ENCODE measurements at places on chromosomes 13 and 19.

DNA sequence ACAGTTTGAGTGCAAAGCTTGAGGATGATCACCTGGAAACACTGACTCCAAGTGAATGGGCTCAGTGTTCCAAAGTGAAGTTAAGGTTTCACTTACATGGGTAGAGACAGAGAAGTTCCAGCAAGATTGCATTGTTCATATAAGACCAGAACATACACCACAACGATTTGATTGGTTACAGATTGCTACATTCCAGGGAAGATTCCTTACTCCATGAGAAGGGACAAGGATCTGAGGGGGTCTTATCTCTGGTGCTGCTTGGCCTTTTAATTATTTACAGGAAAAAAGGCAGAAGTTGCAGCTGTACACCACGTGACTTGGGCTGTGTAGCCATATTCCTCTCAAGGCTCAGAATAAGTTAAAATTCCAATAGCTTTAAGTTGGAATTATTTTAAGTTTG, 12.3 kb downstream of the WDFY2 start:
- no peak for DNase-seq

GRCh38 chr19:43784981-43785808, 4.4 kb upstream of the KCNN4 start:
- peak; percentile 66 for DNase-seq

- no peak for DNase-seq
Observed at GRCh38 chr13:47076500-47076899, 179.6 kb upstream of the HTR2A start.

GRCh38 chr13:105346141-105346775, 1189.2 kb downstream of the EFNB2 start:
- no peak for DNase-seq

GRCh38 chr13:25276748-25277147, 10.5 kb downstream of the MTMR6 start:
- peak; percentile 20 for DNase-seq

DNA sequence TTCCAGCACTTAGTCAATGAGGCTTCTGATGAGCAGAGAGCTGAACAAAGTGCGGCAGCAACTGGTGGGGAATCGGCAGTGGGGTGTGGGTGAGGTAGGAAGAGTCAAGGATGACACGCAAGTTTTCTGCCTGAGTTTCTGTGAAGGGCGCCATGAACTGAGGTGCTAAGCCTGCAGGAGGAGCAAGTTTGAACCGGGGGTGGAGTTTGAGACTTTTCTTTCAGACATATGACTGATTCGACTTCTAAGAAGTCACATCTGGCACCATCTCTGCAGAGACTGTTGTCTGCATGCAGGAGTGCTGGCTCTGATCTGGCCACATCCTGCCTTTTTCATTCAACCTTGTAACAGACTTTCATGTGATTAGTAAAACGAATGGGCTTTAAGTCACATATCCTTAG, 14.8 kb upstream of the GPI start:
- DNase-seq, result peak; percentile 76

DNA sequence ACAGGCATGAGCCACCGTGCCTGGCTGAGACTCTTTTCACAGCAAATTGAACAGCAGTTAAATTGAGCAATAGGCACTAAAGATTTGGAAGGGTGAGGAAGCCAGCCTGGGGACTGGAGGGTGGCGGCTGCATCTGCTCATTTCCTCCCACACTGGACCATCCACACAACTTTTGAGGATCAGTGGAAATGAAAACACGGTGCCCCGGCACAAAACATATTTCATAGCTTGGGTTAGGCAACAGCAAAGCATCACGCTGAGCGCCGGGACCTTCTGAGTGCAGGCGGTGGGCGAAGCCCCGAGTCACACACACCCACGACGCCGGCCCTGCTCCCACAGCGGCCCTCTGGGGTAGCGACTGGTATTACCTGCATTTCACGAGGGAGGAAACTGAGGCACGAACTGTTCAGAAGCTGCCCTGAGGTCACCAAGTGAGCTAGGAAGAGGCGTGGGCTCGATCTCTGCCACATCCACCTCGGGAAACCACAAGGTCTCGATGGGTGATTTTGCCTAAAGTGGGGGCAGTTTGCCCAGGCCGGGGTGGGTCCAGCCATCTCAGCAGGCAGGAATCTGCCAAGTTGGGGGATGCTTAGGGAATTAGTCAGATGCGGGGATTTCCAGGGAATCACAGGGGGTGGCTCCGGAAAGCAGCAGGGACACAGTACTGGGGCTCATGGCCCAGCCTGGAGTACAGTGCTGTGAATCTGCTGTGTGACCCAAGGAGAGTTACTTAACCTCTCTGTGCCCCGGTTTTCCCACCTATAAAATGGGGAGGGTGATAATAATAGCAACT, 3.5 kb upstream of the SBNO2 start:
- no peak for DNase-seq

DNA sequence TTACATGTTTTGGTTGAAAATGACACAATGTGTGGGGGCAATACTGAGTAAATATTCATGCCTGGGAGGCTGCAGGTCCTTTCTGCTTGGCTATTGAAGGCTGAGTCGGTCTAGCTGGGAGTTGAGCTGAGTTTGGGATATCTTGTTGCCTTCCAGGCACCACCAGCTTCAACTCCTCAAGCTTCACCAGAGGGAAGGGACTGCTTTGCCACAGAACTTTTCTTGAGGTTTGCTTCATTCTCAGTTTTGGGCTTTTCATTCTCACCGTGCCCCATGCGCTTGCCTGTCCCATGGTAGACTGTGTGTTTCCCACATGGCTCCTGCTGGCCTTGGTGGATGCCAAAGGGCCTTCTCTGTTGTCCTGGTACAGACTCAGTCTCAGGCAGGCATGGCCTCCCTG, 198.2 kb upstream of the SOX1 start:
- no peak for DNase-seq

DNA sequence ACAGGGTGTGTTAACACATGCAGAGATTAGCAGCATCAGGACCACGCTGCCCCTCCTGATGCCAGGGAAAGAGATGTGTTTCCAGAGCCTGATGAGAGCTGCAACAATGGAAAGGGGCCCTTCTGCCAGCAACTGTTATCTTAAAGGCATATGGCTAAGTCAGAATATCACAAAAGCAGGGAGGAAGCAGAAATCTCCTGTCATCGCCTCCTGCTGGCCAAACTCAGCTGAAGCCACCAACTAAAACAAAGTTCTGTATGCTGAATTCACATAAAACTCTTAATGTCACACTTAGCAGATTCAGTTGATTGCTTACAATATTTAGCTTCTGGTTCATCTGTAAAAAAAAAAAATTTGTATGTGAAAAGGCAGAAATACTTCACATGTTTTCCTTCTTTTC, 178.2 kb downstream of the GPC5 start:
- peak; percentile 11 for DNase-seq

GRCh38 chr19:6039566-6040225, 61.8 kb upstream of the RANBP3 start:
- no peak for DNase-seq

DNA sequence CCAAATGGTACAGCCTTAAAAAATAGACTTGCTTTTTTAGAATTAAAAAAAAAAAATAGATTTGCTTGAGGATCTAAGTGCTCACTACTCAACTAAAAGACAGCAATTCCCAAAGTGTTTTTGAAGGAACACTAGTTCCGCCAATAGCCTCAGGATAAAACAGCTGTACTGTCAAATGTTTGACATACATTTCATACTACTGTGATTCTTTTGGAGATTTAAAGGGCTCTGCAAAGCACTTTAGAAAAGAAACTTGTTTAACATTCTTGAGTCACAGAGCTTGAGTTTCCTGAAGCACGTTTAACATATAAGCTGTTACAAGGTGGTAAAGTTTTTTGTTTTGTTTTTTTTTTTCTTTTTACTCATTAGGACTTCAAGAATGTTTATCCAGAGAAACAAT, 23.1 kb upstream of the KLF5 start:
- no peak for DNase-seq

DNA sequence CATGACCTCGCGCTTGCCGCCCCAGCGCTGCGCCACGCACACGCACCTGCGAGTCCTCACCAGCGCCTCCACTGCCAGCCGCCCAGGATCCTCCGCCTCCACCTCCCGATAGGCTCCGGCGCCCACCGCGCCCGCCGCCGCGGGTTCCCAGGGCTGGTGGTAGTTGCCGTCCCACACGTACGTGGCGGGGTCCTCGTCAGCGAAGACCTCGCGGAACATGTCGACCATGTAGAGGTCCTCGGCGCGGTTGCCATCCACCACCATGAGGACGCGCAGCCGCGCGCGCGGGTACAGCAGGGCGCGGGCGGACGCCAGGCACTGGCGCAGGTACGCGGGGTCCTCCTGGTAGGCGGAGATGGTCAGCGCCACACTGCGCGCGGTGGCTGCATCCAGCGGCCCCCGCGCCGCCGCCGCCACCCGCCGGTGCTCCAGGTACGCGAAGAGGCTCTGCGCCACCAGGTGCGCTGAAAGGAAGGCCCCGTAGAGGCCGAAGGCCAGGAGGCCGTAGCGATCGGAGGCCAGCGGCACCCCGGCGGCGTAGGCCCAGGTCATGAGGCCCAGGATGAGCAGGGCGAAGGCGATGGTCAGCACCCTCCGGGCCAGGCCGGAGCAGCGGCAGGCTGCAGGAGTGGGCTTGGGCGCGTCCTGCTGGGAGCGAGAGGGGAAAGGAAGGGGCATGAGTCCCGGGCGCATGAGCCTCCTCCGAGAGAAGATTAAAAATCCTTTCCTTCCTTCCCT, 4.4 kb downstream of the HAS1 start:
- DNase-seq, result no peak

- DNase-seq, result no peak
Observed at GRCh38 chr19:40584007-40584406, 7.3 kb downstream of the SHKBP1 start.

- DNase-seq, result no peak
Observed at GRCh38 chr13:80133631-80134261, 207.2 kb downstream of the SPRY2 start.

DNA sequence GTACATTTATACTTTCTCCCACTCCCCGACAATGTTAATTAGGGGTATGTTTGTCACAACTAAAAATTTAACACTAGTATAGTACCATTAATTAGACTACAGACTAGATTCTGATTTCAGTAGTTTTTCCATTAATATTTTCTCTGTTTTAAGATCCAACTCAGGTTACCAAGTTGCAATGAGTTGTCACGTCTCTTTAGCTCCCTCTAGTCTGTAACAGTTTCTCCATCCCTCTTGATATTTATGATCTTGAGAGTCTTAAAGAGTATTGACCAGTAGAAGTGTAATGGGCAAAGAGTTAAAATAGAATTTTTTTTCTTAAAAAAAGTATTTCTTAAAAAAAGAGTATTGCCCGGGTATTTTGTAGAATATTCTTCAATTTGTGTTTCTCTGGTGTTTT, 598.1 kb downstream of the TBC1D4 start:
- DNase-seq, result no peak

- DNase-seq, result no peak
Observed at GRCh38 chr19:6475321-6476108, 6.1 kb downstream of the DENND1C start.

DNA sequence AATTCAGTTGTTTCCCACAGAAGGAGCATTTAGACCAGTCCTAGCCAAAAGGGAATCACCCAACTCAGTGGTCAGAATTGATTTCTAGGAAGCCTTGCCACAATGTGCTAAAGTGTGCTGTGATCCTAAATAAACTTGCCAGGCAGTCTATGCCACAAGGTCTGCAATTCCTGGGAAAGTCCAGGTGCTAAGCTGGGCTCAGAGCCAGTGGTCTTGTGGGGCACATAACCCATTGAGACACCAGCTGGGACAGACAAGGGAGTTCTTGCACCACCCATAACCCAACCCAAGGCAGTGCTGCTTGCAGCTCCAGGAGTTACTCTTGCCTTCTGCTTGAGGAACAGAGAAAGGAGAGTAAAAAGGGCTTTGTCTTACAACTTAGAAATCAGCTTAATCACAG, 489.5 kb upstream of the SPRY2 start:
- no peak for DNase-seq

- peak; percentile 45 for DNase-seq
Observed at GRCh38 chr13:32622827-32623226, 36.6 kb downstream of the PDS5B start.

DNA sequence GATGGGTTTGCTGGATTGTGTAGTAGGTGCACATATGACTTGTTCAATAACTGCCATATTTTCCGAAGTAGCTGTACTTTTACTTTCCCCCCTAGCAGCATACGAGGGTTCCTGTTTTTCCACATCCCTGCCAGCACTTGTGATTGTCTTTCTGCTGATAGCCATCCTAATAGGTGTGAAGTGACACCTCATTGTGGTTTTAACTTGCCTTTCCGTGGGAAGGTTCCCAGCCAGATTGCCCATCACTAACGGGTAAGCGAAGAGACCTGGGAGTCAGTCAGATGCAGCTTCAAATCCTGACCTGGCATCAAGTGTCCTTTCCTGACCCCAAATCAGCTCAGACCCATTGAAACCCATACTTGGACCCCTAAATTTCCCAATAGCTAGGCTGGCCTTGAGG, 4.5 kb downstream of the CLPTM1 start:
- DNase-seq, result no peak

DNA sequence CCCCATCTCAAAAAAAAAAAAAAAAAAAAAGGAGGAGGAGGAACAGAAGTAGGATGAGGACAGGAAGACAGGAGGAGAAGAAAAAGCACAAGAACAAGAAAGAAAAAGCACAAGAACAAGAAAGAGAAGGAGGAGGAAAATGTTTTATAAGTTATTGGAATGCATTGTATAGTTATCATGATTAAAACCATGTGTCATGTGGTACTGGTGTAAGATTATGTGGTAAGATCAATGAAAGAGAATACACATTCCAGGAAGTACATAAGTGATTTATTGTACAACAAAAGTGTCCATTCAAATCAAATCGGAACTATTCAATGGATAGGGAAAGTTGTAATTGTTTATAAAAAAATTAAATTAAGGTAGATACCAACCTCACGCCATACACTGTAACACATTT, 167.7 kb downstream of the MZT1 start:
- DNase-seq, result no peak

DNA sequence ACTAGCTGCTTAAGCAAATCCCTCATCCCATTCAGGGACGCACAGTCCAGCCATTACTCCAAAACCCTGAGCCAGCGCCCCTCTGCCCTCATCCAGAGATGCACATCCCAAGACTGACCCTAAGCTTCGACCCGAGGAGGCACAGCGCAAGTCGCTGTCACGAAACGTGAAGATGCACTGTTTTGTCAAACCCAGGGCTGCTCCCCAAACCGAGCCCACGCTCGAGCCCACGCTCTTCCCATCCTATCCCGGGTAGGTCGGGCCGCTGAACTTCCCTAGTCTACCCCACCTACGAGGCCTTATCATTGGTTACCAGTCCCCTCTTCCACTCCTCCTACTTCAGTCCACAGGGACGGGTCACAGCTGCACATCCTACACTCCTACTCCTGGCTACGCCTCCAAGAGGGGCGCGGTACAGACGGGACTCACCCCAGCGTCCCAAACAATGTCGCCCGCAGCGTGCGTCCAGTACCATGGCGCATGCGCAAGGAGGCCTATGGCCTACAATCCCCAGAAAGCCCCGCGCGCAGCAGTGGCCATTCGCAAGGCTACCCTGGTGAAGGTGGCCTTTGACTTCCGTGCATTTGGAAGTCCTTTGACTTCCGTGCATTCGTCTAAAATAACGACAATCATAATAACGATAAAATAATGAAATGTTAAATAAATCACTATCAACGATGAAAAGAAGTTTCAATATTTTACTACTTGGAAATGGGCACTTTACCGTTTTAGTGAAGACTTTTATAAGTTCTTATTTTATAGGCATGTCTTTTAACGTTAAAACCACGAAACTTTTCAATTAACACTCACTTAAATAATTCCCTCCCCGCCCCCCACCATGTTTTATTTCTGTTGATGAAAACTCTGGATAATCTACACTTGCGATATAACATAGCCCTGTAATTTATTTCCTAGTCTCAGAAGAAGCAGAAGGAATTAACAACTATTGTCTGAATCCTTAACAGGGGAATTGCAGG, at the start of gene ZNF285:
Gene ZNF285, minus strand, starts transcription at position 470 of the 977 bp plus-strand sequence. CDS start 4,395 bp downstream, outside the sequence.
- DNase-seq, result peak; percentile 87

GRCh38 chr13:59301174-59301567, 862.6 kb downstream of the DIAPH3 start:
- DNase-seq, result no peak

GRCh38 chr13:30810801-30811200, 75.5 kb downstream of the ALOX5AP start:
- no peak for DNase-seq

Measured in activated CD4-positive, alpha-beta T cell treated with anti-CD3 and anti-CD28 coated beads for 48 hours (primary cell).